ENCODE measurements at places on chromosomes 5 and 9.

DNA sequence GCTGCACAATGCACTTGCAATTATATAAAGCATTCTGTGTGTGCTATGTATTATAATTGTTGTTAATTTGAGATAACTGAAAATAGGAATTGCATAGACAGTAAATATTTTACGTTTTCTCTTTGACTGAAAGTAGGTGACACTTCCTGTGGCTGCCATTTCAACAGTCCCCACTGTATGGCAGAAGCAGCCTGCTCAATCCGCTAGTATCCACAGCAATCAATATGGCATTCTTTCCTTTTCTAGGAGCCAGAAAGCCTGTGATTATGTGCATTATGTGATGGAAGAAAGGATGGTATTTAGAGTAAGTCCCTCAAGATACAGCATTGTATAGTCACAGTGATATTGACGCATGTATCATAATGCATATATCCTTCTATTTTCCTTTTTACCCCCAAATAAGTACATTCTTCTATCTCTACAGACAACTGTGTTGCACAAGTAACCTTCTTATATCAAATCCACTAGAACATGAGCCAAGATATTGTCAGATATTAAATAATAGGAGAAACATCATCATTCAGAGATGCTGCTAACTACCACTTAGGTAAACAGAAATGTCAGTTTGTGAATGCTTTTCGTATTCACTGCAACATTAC lies 59.7 kb downstream of the CARTPT start:
- no peak for DNase-seq

DNA sequence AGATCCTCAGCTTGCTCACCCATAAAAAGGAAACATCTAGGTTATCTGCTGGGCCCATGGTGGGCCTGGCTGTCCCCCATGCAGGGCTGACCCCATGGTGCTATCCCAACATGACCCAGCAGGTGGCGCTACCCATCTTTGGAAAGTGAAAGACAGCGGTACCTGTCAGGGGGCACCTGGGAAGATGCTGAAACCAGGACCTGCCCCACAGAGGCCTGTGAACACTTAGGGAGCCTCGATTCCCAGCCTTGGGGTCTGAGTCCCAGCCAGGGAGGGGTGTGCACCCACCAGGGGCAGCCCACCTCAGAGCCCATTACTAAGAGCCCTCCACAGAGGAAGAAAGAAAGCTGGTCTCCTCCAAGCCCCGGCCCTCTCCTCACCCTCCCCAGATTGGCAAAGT lies 46.6 kb upstream of the IPPK start:
- DNase-seq = peak; percentile 77

GRCh38 chr5:151383011-151383410 lies 35.7 kb upstream of the SLC36A2 start:
- DNase-seq = no peak

GRCh38 chr5:96149546-96149945 lies 187.9 kb upstream of the ELL2 start:
- no peak for DNase-seq

GRCh38 chr5:137872466-137872865 lies 4.8 kb downstream of the MYOT start:
- DNase-seq = no peak

DNA sequence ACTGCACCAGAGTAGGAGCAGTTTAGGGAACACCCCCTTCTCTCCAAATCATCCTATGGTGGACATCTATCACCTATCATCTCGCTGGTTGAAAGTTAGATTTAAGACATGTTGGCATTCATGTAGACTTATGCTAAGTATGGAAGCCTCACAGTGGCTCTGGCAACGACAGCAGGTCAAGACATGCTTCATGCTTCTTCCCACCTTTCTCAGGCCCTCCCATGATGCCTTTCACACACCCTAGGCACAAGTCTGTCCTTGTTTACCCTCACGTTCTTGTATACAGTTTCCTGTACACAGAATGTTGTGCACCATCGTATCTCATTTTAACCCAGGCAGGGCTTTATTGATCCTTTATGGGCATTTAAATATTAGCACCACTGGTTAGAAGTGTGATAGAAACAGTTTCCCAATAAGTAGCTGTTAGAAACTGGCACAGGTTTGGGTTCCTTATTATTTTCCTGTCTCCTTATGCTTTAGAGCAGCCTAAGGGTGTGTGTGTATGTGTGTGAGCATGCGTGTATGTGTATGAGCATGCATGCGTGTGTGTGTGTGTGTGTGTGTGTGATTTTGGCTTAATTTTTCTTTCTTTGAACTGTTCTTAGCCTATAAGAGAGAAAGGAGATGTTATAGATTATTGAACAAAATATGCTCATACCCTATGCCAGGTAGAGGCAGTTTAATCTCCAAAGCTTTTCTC lies 160.6 kb downstream of the NTRK2 start:
- no peak for DNase-seq

DNA sequence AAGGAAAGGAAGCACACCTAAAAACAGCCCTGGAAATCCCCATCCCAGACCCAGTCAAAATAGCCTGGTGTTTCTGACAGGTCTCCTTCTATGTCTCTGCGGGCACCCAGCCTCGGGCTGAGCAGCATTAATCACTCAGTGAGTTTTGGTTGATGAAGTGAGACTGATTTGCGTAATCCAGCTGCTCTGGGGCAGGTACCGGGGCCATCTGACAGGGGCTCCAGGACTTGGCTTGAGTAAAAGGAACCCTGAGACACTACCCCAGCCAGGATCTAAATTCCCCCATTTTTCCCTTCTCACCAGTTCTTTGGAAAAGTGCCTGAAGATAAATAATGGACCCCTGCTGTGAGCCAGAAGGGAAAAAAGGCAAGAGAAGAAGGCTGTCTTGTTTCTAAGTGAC lies 596 bp downstream of the SLC28A3 start:
- DNase-seq = no peak

GRCh38 chr9:72365525-72366256 lies 683 bp upstream of the ZFAND5 start:
- DNase-seq = no peak

DNA sequence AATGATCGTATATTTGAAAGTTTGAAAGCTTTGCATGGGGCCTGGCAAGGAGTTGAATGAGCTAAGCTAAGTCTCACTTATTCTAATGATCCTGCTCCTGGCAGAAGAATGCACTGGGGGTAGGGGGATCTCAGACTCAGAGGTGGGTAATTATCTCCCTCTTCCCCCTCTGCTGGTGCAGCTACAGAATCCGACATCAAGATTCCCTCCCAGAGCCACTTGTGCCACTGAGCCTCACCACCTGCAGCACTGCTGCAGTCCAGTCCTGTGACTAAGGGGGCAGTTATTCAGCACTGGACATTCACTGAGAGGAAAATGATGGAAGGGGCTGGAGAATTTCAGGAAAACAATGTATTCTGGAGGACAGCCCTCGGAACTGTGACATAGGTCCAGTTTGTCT lies 205.8 kb downstream of the DEPDC1B start:
- DNase-seq = no peak

- peak; percentile 54 for DNase-seq
Observed at GRCh38 chr9:96177005-96177718, 124.8 kb downstream of the HSD17B3 start.

DNA sequence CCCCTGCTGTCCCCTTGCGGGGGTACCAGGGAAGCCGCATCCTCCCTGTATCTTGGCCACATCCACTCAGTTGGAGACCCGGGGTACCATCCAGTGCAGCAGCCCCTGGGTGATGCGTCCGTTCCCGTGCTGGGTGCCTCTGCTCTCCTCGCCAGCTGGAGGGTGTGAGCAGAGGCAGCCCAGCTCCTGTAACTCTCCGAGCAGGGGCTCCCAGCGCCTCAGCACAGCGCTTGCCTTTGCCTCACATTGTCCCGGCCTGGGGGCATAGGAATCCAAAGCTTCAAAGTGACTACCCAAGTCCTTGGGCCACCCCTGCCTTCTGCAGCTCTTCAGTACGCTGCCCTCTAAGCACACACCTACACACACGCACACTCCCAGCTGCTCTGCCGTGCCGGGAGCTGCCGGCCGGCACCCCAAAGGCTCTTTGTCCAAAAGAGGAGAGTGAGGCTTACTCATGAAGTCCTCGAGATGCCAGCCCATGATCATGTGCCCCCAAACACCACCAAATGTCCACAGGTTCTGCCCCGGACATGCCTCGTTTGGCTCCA lies 733 bp downstream of the ANGPTL2 start:
- DNase-seq = no peak

DNA sequence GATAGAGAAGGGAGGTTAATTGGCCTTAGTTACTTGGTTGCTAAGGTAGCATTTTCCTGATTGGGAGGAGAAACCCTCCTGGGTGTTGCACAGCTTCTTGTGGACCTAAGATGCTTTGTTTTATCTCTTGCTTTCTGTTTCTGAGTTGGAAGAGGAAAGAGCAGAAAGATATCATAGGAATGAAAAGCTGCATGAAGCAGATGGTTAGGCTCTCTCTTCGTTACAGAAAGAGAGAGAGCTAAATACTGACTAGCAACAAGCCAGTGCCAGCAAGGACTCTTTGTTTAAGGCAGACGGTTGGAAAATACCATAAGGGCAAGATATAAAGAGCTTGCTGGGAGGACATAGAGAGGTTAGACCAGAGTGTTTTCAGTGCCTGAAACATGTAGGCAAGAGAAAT lies 103.1 kb downstream of the ATG10 start:
- DNase-seq = no peak

DNA sequence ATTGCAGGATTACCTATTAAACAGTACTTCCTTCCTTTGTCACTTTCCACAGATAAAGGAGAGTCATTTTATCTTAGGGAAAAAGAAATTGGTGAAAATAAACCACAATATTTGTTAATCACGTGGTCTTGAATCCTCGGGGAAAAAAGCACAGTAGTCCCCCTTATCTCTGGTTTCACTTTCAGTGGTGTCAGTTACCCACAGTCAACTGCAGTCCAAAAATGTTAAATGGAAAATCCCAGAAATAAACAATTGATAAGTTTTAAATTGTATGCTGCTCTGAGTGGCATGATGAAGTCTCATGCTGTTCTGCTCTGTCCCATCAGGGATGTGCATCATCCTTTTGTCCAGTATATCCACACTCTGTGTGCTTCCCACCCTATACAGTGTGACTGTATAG lies 405.2 kb upstream of the MPDZ start:
- DNase-seq = no peak

- no peak for DNase-seq
Observed at GRCh38 chr9:7974335-7974960, 174.9 kb upstream of the DMAC1 start.

DNA sequence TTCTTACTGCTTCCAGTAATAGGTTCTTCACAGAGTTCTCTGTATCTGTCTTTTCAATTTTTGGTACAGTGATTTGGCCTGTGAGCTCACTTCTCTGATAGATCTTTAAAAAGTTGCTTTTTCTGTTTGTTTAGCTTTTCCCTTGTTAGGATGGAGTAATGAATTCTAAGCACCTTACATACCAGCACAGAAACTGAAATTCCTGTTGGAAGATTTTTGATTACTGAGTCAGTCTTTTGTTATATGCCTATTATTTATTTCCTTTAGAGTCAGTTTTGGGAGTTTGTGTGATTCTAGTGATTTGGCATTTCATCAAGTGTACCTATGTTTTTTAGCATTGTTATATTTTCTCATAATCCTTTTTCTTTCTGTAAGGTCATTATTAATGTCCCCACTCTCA lies 37.6 kb upstream of the IPPK start:
- no peak for DNase-seq

GRCh38 chr5:155726267-155726666 lies 600.7 kb upstream of the SGCD start:
- DNase-seq = no peak

DNA sequence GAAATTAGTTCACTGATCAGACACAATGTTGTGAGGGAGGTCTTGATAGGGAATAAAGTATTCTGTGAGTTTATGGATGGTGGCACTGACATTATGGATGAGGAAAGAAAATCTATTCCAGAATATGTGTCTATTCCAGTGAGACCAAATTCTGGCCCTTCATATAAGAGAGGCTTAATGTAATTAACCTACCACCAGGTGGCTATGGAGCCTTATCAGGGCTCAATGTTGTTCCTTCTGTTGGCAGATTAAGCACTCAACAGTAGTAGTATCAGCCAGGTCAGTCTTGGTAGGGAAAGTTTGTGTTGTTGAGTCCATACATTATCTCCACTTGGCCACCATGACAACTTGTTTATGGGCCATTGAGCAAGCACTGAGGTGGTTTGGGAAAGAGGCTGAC lies 41.7 kb upstream of the BARX1 start:
- DNase-seq = no peak

GRCh38 chr9:34171753-34172535 lies 6.9 kb upstream of the UBAP1 start:
- DNase-seq = no peak

DNA sequence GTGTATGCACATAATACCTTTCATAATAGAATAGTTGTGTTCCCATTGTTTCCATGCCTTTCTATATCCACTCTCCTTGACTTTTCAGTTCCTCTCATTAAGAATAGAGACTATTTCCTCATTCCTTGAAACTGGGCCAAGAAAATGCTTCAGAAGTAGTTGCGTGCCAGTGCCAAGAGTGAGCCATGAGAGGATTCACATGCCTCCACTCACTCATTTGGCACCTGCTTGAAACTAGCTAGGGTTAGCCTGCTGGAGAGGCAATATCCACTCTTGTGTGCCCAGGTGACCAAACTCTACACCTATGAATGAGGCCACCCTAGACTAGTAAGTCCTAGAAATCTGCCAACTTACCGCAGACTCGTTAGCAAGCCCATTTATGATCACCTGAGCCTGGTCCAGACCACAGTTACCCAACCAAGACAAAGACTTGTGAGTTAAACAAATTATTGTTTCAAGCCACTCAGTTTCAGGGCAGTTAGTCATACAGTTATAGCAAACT lies 276.3 kb downstream of the EPB41L4A start:
- DNase-seq = no peak
